ENCODE measurements at places on chromosomes 2 and 18.

DNA sequence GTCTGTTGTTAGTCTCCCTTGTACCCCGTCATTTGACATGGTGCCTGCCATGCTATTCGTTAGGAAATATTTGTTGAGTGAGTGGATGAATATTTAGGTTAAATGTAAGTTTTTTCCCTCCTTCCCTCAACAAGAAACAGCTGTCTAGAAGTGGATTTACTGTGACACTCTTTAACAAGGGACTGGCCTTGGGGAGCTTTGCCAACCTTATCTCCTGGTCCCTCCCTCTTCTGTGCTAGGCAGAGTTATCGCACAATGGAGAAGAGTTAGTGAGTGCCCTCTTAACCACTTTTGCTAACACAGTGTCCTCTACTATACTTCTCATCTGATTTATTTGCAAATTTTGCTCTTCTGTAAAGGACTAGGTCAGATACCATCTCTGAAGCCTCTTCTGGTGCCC lies 61.2 kb downstream of the DIS3L2 start:
- DNase-seq = no peak

DNA sequence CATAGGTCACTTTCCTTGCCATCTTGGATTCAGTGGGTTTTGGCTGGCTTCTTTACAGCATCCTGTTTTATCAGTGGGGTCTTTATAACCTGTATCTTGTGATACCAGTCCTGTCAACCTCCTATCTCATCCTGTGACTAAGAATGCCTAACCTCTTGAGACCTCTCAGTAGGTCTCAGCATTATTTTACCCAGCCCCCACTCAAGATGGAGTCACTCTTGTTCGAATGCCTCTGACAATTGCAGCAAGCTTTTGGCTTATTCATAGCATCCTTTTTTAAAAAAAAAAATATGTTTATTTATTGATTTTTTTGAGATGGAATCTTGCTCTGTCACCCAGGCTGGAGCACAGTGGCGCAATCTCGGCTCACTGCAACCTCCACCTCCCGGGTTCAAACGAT lies 24.7 kb upstream of the IGFBP2 start:
- DNase-seq = no peak

- DNase-seq = no peak
These were observed 45.6 kb downstream of the MEX3C start for GRCh38 chr18:51151568-51152511.

GRCh38 chr18:7480879-7481278 lies 86.2 kb upstream of the PTPRM start:
- DNase-seq = no peak

- no peak for DNase-seq
These were observed 11.8 kb downstream of the RBFA start for GRCh38 chr18:80046011-80046410.

DNA sequence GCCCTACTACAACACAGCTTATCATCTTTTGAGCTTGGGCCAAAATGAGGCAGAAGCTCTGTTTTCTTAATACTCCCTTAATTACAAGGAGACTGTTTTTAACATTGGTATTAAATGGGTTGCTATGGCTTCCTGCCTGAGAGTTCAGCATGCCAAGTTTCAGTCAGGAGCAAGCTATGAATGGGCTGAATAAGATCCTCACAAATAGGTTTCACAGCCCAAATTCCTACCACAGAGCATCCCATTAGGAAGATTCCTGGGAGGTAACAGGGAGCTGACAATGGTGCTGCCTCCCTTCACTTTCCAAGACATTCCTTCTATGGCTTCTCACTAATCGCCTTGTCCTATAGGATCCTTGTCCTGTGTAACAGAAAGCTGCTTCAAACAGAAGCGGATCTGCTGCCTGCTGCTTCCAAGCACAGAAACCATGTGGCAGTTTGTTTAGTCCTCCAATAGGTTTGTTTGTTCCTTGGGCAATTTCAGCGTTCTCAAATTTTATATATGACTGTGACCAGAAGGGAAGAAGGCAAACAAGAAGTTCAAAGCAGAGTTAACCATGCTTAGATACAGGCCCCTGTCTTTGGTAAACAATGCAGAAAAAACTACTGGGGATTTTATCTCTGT lies 70.9 kb downstream of the NCKAP5 start:
- DNase-seq = no peak

- DNase-seq = no peak
These were observed 135.3 kb downstream of the SLC8A1 start for GRCh38 chr2:40316620-40317019.

DNA sequence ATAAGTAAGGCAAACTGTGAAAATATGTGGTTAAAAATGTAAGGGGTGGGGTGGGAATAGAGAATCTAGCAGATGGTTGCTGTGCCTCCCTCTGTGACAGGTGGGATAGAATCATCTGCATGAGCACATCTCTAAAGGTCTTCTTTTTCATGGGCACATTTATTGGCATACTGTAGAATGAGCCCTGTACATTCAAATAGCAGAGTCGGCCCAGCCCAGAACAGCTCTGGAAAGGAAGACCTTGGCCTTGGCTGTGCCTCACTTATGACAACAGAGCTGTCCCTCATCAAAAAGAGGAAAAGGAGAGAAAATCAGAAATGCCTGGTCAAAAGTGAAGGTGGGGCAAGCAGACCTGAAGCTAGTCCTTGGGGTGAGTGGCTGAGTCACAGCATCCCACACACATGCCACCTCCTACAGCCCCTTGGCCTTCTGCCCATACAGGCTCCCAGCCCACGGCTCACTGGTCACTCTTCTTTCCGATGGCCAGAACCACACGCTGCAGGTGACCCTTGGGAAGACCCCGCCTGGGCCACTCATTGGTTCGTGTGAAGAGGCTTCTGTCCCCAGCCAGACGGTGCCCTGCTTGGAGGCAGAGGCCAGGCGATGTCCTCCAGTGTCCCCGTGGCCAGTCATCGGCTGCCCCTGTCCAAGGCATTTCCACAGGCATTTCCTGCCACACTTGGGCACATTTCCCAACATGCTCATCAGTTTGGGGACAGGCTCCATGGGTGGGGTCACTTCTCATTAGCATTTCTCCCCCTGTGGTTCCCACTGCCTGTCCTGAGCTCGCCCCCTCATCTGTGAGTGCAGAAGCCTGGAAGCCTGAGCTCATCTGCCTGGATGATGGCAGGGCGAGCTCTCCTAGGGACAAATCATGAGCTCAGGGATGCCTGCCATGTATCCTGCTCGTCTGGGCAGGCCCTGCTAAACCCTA lies 113.6 kb downstream of the MCFD2 start:
- DNase-seq = peak; percentile 38

- no peak for DNase-seq
These were observed 191.2 kb downstream of the SPAG16 start for GRCh38 chr2:213475433-213475832.

DNA sequence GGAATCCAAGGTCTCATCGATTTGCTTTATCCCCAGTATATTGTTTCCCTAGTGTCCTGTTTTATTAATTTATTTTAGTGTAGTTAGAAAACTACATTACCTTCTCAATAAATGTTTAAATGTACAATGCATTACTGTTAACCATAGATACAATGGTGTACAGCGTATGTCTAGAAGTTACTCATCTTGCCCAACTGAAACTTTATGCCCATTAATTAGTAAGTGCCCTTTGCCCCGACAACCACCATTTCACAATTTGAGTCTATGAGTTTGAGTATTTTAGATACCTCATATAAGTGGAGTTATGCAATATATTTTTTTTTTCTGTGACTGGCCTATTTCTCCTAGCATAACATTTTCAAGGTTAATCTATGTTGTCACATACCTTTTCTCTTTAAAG lies 1343.0 kb upstream of the SLC39A10 start:
- DNase-seq = no peak

GRCh38 chr18:51527826-51528225 lies 330.3 kb upstream of the MEX3C start:
- DNase-seq = no peak

DNA sequence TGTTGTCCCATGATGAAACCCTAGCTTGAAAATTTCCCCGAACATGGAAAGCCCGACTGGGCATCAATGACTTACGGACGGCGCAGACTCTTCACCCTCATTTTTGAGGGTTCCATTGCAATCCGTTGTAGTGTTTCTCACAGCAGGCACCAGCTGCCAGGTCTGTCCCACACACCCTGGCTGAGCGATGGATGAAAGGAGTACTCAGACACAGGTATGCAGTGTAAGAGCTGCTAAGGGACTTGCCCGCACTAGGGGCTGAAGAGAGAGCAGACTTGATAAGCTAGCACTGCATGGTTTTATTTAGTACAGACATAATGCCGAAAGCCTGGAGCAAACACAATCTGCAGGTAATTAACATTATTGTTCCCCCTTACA lies 15.8 kb downstream of the DYNAP start:
- no peak for DNase-seq

GRCh38 chr2:105731511-105731910 lies 13.2 kb upstream of the NCK2 start:
- DNase-seq = no peak

- DNase-seq = no peak
These were observed 44.3 kb downstream of the MOGAT1 start for GRCh38 chr2:222715742-222716141.

- no peak for DNase-seq
These were observed 2.8 kb downstream of the HDAC4 start for GRCh38 chr2:239397931-239398471.

DNA sequence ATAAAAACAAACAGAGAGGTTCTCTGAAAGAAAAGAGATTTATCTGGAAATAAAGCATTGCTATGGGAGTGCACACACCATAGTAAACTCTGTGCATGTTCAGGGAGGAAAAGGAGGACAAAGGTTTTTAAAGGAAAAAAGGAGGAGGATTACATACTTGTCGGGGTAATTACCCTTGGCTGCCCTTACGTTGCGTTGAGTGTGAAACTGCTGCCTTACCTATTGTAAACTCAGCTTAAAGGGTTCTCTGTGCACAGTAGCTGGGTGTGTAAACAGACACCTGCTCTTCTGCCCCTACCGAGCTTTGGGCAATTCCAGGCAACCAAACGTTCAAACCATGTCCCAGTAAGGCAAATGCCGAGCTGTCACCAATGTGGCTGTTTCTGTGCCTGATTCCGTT lies 29.6 kb upstream of the PXDN start:
- no peak for DNase-seq

- DNase-seq = peak; percentile 5
These were observed 101.2 kb upstream of the ALK start for GRCh38 chr2:30022444-30023071.

GRCh38 chr2:215536510-215536909 lies 100.6 kb upstream of the FN1 start:
- DNase-seq = no peak

GRCh38 chr2:148557844-148558436 lies 86.6 kb upstream of the EPC2 start:
- no peak for DNase-seq

DNA sequence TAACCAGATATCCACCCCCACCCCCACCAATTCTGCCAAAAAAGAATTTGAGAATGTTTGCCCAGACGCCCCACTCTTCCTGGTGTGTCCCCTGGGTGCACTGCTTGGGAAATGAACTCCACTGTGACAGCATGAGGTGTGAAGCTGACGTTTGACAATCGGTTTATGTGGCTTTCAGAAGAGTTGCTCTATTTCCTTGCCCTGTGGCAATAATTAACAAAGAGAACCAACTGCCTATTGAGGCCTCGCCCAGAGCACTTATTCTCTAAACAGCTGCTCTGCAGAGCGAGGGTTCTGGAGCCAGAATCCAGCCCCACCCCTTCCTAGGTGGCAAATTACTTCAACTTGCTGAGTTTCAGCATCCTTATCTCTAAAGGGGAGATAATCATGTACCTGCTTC lies 115.8 kb upstream of the SIX3 start:
- DNase-seq = no peak

- DNase-seq = no peak
These were observed 151.3 kb upstream of the SOX11 start for GRCh38 chr2:5540856-5541255.

- no peak for DNase-seq
These were observed 35.4 kb upstream of the LRP2 start for GRCh38 chr2:169397697-169398096.

DNA sequence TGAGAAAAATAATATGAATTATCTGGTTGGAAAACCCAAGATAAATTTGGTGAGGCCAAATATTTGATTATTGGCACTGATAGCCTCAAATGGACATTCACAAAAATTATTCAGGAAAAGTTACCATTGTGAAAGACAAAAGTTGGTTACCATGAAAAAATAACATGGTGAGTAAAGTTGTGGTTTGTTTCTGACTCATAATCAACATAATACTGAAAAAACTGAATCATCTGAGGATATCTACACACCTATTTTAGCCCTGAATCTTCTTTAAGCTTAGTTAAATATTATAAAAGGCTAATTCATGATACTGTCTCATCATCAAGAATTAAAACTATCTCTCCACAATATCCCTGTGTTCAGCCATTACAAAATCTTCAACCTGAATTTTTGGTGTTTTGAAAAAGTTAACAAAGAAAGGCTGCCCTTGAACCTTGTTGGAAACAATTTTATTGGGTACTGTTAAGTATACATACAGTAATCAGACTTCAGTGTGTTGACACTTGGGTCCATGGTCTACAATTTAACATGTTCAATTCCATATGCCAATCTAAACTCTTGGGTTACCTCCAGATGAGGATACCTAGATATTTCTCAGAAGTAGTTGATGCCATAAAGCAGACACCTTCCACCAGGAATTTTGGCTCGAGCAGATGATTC lies 607.5 kb upstream of the SLC39A10 start:
- DNase-seq = no peak
